ENCODE measurements at places on chromosomes 2 and 18.

DNA sequence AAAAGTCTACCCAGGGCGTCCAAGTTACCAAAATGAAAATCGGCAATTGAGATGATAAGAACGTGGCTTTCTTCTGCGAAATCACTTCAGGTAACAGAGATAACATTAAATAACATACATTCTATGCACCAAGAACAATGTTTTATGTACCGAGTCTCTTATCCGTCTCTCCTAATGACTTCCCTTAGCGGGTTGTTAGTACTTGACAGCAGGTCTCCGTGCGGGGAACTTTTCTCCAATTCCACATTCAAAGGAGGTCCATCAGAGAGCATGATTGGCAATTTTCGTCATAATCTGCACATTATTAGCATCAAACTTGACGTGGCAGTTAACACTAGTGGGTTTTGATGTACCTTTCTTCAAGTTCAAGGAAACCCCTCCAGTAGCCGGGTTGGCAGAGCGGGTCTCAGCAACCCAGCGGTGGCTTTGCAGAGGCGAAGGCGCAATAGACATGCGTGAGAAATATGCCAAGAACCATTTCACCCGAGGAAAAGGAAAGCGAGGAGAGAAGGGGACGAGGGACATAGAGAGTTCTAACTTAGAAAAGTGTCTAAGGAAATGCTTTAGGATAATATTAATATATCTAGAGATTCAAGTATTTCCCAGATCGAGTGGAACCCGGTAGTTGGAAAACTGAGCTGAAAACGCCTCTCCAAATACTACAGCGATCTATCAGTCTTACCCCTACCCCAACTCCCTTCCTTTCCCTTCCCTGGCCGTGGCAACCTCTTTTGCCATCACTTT, 5.0 kb downstream of the EVX2 start:
- no peak for DNase-seq

DNA sequence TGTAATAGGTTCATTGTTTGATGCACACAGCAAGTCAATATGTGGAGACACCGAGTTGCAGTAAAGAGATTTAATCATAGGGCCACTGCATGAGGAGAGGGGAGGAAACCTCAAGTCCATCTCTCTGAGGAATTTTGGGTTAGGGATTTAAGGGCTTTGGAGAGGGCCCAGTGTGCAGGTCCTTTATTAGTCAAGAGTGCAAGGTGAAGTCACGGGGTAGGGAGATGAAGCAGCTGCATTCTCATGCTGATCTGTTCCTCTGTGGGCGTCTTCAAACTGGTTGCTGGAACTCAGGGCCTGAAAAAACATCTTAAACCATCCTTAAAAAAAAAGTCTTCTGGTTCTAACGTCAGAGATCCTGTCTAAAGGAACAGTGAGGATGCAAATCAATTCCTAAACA, 131.6 kb downstream of the NXPH2 start:
- no peak for DNase-seq

- DNase-seq, result no peak
These were observed 90.0 kb downstream of the MBP start for GRCh38 chr18:77042583-77042982.

DNA sequence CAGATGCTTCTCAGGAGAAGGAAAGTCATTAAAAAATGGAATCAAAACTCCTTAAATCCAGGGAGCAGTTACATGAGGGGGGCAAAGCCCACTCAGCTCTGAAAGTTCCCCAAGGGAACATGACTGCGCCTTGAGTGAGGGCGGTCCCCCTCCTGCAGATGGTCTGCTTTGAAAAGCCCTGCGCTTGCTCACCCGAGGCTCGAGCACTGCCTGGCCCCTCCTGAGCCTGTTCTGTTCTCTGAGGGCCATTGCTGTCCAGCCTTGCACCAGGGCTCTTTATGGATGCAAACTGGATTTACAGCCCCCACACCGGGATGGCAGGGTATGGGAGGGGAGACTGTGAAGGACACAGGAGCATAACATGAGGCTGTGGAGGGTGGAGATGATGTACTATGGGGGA, 37.8 kb upstream of the DNMT3A start:
- no peak for DNase-seq

DNA sequence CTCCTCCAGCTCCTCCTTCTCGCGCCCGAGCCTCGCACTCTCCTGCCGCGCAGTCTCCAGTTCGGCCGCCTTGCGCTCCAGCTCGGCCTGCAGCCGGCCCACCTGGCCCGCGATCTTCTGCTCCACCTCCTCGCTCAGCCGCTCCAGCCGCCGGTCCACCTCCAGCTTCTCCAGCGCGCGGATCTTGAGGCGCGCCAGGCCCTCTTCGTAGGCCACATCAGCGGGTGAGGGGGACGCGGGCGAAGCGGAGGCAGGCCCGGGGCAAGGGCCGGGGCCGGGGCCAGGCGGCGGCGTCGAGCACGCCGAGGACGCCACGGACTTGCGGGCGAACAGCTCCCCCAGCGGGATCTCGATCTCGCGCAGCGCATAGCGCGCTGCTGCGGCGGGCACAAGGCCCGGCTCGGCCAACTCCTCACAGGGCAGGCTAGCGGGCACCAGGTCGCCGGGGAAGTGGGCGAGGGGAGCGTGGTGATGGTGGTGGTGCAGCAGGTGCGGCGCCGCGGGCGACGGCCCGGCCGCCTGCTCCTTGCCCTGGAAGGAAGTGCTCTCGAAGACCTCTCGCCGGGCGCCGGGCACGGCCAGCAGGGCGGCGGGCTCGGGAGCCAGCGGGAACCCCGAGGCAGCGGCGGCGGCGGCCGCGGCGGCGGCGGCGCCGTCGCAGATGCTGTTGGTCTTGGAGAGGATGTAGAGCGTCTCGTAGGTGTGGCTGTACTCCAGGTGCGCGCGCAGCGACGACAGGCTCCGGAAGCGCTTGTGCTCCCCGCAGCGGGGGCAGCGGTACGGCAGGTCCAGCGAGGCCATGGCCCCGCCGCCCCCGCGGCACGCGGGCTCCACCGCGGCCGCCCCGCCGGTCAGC, 15.2 kb downstream of the FBXO41 start:
- DNase-seq, result peak; percentile 7

GRCh38 chr18:58222432-58223125, 178.6 kb downstream of the NEDD4L start:
- peak; percentile 23 for DNase-seq

GRCh38 chr2:227939271-227940027, 68.0 kb downstream of the DAW1 start:
- DNase-seq, result peak; percentile 25

DNA sequence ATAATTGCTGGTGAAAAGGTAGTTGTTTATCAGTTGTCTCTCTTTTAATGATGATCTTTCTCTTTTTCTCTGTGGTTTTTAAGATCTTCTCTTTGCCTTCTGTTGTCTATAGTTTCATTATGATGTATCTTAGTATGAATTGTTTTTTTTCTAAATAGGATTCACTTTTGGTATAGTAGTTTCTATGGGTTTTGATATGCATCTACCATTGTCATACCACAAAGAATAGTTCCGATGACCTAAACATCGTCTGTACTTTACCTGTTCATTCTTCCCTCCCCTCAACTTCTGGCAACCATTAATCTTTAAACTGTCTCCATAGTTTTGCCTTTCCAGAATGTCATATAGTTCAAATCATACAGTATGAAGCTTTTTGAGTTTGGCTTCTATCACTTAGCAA, 19.6 kb downstream of the RDH14 start:
- DNase-seq, result no peak

DNA sequence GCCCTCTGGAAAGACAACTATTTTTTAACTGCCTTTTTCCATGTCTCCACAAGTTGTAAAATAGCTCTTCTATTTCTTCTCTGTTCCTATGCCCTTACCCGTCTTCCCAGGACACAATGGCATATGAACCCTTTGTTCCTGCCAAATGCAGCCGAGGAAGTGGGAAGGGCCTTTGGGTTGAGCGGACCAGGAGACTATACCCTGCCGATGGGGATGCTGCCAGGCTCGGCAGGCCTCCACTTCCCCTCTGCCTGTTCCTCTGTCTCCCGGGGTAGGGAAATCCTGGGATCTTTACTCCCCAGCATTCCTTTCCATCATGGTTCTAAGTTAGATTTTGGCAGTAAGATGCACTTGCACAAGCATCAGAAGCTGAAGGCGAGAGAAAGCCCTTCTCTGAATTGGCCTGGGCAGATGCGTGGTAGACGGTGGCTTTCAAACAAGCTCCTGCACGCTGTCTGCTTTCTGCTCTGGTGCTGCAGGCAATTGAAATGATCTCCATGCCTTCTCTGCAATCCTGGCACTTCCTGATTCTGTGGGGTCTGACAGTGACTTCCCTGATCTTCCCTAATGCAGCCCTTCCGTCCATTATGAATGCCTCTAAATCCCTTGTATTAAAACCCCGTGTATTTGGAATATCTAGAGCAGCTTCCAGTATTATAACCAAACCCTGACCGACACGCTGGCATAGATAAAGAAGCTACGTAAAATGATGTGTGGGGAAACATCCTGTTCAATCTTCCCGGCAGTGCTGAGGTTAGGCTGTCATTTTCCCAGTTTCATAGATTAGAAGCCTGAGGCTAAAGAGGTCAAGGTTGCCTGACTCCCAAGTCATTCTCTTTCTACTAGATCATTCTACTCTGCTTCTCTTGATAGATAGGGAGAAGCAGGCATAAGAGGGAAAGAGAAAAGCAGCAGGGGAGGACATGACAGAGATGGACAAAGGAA, 69.8 kb downstream of the MCFD2 start:
- DNase-seq, result no peak

DNA sequence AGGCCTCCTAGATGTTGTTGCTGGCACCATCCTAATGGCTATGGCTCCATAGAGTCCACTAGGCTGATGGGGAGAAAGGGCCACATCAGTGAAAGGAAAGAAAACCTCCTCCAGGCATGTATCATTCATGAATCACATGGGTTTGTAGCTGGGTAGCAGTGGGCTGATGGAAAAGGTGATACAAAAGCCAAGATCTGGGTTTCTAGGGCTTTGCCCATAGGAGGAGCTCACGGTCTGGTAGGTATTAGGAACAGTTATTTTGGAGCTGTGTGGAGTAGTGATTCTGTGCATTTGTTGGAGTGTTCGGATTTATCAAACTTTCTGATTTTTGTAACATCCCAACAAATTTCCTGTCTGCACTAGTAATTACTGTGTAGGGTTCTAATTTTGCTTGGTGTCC, 259.2 kb downstream of the SLC4A3 start:
- no peak for DNase-seq

DNA sequence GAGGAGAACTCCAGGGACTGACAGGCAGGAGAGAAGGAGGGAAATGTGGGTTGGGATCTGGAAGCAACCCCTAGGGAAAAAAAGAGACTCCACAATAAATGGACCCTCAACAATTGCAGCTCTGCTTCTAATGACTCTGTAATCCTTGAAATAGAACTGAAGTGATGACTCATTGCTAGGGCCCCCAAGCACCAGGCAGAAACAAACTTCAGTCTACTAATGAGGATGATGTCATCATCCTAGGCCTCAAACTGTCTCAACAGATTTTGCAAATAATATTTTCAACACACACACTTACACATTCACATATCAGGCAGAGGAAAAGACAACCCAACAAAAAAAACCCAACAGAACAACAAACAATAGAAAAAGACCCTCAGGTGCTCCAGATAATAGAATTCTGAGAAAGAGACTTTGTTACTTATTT, 143.3 kb downstream of the HDAC4 start:
- peak; percentile 90 for DNase-seq

DNA sequence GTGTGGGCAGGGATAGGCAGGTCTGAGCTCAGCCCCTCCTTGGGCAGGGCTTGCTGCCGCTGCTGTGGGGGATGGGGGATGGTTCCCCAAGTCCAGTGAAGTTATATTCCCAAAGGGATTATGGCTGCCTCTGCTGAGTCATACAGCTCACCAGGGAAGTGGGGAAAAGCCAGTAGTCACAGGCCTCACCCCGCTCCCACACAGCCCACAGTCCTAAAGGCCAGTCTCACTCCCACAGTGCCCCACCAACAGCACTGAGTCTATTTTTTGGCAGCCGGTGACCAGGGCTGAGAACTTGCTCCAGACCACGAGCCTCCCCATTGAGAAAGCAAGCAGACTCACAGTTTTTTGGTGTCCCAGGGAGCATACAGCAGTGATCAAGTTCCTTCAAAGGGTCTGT, 173.3 kb downstream of the OSR1 start:
- peak; percentile 39 for DNase-seq

DNA sequence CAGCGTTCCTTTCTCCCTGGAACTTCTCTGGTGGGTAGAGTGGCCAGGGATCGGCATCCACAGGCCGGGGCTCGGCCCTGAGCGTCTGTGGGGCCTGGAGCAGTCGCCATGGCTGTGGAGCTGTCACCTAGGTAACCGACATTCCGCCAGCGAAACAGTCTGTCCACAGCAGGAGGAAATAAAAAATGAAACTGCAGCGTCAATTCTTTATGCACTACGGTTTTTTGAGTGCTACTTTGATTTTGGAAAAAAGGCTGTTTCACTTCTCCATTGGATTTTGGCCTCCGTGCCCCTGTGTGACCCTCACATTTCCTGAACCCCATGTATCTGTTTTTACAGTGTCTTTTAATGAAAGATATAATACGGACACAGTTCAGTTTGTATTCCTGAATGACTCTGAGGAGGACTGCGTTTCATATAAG, 163.4 kb downstream of the LDLRAD4 start:
- peak; percentile 50 for DNase-seq

GRCh38 chr2:169768262-169768995, 30.2 kb upstream of the SSB start:
- no peak for DNase-seq

DNA sequence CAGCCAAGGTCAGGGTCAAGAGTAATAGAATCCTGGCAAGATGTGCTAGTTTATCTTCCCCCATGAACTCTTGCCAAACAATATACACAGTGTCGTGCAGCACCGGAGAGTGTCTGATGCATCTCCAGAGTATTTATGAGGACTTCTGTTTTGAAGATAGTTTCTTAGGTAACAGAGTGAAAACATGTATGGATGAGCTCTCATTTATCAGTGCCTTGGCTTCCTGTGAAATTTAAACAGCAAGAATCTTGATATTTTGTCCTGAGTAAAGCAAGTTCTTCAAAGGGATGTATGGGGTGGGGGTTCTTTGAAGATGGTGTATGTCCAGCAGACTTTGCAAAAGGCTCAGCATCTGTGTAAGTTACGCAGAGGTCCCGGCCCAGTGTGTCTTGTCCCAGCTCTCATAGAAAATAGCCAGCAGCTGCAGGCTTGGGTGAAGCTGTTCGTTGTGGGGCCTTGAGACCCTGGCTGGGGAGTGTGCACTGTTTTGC, 361.0 kb upstream of the NT5C1B start:
- peak; percentile 69 for DNase-seq

DNA sequence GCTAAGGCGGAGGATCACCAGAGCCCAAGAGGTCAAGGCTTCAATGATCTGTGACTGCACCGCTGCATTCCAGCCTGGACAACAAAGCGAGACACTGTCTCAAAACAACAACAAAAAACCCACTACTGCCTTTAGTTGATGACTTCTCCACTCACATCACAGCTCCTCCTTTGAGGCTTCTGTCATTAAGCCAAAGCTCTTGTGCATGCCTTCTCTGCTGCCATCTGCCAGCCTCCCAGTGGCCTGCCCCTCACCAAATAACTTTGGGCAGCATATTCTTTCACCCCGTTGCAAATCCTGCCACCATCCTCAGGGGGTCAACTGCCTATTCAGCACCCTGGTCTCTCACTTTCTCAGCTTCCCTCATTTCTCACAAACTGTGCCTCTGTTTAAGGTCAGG, 27.5 kb downstream of the OSBPL1A start:
- DNase-seq, result no peak

GRCh38 chr2:222604749-222605515, 51.0 kb downstream of the FARSB start:
- DNase-seq, result no peak
